ENCODE measurements at places on chromosomes 1 and 21. TPM values are rescaled to one million over a fixed set of nuclear protein-coding genes. Genes with fewer than 3 reads are reported as not detected.

DNA sequence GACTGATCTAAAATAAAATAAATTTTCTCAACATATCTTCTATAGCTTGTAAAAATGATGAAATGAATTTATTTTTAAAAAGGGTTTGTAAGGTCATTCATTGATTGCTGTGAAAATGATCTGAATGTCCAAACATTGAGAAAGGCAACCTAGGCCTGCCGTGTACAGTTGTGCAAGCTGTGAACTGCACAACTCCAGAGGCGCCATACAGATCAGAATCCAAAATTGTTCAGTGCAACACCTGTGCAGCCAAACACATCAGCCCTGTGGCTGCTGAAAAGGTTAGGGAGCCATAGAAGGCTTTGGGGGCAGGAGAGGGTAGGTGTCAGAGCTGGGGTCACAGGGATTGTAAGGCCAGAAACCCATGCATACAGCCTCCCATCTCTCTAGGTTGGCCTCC is 9.9 kb upstream of the ZC3H12A start:
- DNase-seq, result no peak

MYOG gene
- not detected for total RNA-seq

DNA sequence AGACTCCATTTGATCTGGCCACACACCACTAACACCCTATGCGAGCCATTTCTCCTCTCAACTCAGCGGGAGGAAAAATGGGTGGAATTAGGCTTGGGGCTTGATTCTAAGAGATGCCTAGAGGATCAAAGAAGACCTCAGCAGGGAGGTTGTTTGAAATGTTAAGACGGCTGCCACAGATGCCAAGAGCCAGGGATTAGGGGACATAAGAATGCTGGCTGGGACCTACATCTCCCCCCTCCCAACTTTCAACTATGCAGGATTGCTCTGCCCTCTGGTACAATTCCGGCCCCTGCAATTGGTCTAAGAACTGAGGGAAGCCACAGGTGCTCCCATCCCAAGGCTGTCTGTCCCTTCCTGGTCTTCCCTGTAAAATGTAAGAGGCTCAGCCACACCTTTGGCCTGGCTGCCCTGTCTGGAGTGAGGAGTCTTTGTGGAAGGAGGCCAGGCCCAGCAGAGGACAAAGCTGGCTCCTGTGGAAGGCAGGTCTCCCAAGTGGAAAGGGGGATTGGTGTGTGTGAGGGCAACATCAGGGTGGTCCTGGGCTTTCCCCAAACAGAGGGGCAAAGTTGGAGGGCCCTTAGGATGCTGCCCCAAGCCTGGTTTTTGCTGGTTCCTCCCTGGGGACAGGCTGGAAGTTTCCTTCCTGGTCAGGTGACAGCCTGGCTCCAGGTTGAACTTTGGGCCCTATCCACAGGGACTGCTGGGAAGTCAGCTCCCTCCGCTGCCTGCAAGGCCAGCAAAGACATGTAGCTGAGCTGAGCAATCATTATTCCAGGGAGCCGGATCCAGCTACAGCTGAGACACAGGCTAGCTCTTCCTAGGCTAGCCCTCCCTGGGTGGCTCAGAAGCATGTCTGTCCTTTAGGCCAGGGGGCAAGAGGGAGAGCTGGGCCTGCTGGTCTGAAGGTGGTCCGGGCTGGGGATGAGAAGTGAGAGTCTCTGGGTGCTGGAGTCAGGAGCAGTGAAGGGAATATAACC is 34.5 kb upstream of the SYNC start:
- peak; percentile 41 for DNase-seq

DNA sequence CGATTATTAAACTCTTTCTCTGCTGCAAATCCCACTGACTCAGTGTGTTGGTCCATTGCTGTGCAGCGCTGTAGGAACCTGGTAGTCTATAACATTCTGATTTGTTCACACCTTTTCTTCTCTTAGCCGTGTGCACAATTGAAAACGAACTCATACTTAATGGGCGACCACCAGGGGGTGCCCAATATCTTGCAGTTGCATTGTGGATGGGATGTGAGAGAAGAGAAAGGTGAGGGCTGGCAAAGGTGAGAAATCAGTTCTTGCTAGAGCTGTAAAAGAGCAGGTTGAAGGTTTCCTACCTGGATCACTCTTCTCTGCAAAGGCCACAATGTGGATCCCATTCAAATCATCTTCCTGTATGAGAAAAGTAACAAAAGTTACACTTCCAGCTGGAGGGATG is 51.0 kb downstream of the CASQ2 start:
- DNase-seq, result no peak

- no peak for DNase-seq
Observed at GRCh38 chr1:168691541-168691940, 37.5 kb downstream of the DPT start.

TTF2 gene
- total RNA-seq, result 19.0 TPM

FCRLA gene
- 1.7 TPM for total RNA-seq

OR10Z1 gene
- total RNA-seq, result not detected

GRCh38 chr1:227351443-227351842 is 33.2 kb upstream of the CDC42BPA start:
- DNase-seq, result peak; percentile 76

TAF1A gene
- 8.2 TPM for total RNA-seq

GRCh38 chr1:198943484-198944187 is 304.8 kb downstream of the PTPRC start:
- no peak for DNase-seq

DNA sequence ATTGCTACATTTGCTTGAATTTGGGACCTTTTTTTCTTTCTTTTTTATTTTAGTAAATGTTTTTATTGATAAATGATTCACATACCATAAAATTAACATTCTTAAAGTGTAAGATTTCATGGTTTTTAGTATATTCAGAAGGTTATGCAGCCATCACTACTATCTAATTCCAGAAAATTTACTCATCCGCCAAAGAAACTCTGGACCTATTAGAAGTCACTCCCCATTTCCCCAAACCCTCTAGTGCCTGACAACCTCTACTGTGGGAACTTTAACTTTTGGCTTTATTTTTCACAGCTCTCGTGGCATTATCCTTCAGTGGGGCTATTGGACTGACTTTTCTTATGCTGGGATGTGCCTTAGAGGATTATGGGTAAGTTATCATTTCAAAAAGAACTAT is 4.5 kb downstream of the LEPR start:
- DNase-seq, result no peak

GRCh38 chr1:167298325-167298724 is 77.6 kb downstream of the POU2F1 start:
- no peak for DNase-seq

PPIAL4G gene
- 0.35 TPM for total RNA-seq

DAB1 gene
- total RNA-seq, result 2.3 TPM

DNA sequence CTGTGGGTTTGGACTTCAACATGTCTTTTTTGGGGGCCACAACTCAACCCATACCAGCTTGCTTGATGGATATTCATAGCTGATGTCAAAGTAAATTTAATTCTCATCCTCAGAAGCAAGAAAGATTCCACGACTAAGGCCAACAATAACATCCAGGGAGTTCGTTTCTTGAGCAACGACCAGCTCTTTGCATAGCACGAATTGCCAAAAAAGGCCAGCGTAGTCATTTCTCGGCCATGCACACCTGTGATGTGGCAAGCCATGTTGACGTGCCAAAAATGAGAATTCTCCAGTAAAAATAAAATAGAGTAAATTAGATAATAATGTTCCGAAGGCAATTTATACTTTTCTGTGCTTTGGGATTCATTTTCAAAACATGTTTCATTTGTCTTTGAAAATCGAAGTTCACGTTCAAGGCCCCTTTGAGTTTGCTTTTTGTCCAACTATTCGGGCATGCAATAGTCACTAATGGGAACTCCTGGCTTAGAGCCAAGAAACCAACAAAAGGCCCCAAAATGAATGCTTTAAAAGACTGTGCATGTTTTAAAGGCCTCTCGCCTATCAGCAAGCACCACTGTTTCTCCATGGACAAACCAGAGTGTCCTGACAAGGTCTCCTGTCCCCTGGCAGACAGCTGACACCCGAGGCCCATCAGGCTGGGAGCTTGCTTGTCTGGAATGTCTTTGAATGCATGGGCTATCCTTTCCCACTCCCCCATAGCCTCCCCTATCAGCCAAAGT is 14.4 kb upstream of the IGSF5 start:
- no peak for DNase-seq

SPRR2G gene
- total RNA-seq, result not detected

CD1C gene
- total RNA-seq, result 4.8 TPM

GRCh38 chr21:14977814-14978213 is 87.0 kb downstream of the NRIP1 start:
- DNase-seq, result no peak

- DNase-seq, result no peak
Observed at GRCh38 chr1:171754971-171755370, 13.1 kb upstream of the VAMP4 start.

ANGPTL7 gene
- 0.19 TPM for total RNA-seq

DNA sequence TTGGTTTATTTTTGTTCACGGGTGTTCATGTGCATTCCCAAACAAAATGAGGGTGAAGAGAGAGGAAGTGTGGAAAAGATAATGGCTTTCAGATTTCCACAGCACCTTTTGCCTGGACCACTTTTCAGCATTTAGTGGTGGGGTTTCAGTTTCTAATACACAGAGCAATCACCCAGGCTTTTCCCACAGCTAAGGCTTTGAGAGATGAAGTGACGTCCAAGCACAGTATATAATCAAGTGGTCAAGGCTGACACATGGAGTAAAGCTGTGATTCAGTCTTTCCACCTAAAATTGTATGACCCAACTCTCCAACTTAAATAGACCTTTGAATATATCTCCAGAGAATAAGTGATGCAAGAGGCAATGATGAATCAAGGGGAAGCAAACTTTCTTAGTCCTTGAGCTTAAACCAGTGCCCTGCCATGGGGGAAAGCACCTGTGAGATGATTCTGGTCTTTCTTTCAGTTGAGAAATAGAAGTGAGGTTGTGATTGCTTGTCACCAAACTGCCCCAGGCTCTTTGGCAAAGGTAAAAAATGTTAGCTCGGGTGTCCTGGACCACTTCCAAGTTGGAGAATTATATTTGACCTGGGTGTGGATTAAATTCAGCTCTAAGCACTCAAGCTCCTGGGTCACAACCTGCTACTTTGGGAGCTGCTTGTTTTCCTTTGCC is 2.4 kb upstream of the PIK3R3 start:
- peak; percentile 3 for DNase-seq

TRPM2 gene
- 11.5 TPM for total RNA-seq

CLCA1 gene
- not detected for total RNA-seq

DNA sequence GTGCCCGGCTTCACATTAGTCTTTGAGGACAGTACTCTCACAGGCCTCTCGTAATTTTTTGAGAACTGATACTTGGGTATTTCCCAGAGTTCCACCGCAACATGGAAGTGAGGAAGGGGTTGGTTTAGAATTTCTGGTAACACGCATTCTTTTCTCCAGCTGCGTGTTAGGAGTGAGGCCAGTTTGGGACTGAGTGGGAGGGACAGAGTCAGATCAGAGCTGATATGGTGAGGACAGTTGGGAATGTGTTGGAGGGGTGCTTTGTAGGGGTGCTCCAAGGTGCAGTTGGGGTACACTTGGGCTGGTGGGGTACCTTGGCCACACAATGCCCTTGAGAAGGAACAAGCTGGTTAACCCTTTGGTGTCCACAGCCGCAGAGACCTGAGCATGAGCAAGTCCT is 6.7 kb downstream of the FBXO6 start:
- no peak for DNase-seq

HENMT1 gene
- total RNA-seq, result 5.2 TPM

MEX3A gene
- total RNA-seq, result 1.7 TPM

CHIA gene
- total RNA-seq, result not detected

DNA sequence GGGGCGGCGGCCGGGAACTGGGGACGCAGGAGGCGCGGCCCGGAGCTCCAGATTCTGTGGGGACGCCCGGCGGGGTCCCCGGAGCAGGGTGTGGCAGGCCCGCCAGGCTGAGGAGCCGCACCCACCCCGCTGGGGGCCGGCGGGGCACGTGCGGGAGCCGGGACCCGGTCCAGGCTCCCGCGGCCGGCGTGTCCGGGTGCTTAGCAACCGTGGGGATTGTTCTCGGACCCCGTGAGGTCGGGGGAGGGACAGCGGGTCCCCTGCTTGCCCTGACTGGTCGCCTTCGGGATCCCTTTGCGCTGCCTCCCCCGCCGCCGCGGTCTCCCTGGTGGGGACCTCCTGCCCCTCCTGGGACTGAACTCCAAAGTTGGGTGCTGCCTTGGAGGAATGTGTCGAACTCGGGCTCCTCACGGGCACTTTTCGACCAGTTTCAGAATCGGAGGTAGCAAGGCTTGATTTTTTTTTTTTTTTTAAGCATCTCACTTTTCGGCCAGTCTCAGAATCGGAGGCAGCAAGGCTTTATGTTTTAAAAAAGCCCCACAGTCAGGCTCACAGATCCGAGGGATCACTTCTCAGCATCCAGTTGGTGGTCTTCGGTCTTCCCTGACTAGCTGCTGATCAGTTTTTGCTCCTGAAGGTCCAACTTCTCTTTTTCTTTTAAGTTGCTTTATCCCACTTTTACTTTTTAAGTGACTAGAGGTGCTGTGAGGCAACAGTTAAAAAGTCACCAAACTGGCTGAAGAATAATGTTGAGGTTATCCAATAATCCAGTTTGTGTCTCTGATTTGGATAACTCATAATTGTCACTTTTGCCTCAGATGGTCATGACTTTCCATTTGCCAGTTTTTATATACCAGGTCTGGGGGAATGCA is 648 bp downstream of the FAM76A start:
- DNase-seq, result peak; percentile 89

- DNase-seq, result no peak
Observed at GRCh38 chr1:4915154-4915553, 260.7 kb downstream of the AJAP1 start.

- no peak for DNase-seq
Observed at GRCh38 chr1:17886838-17887441, 131.8 kb downstream of the ACTL8 start.

- DNase-seq, result no peak
Observed at GRCh38 chr1:97853221-97853620, 67.6 kb downstream of the DPYD start.

DNA sequence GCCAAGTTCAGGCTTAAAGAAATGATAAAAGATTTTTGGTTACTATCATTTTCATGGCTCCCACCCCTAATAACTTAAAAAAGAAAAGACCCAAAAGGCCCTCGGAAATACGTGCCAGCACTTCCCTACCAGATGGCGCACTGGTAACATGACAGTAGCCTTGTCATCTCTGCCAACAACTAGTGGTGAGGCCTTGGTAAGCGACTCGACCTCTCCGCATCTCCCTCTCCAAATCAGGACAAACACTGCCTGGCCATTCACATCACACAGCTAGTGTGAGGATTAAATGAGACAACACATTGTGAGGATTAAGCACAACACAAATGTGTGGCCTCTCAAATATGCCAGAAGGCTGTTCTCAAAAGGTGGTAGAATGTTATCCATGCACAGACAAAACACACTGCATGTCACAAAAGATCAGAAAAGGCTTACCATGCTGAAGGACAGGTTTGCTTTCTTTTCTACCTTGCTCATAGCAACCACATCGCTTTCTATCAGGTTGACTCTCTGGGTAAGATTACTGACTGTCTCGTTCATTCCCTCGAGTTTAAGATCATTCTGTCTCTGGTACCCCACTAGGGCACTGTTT is 16.4 kb downstream of the TEX38 start:
- DNase-seq, result no peak

GRCh38 chr1:40372658-40373322 is 737 bp upstream of the SMAP2 start:
- DNase-seq, result no peak

MAP3K6 gene
- 86.7 TPM for total RNA-seq

GRCh38 chr21:45974073-45975019 is 7.2 kb upstream of the COL6A1 start:
- peak; percentile 71 for DNase-seq

- DNase-seq, result no peak
Observed at GRCh38 chr1:216458812-216459211, 35.6 kb upstream of the USH2A start.

AK2 gene
- 172 TPM for total RNA-seq

- DNase-seq, result no peak
Observed at GRCh38 chr1:221667504-221667903, 74.4 kb downstream of the DUSP10 start.

CCNL2 gene
- total RNA-seq, result 199 TPM
